ENCODE measurements at places on chromosomes 4 and X.

DNA sequence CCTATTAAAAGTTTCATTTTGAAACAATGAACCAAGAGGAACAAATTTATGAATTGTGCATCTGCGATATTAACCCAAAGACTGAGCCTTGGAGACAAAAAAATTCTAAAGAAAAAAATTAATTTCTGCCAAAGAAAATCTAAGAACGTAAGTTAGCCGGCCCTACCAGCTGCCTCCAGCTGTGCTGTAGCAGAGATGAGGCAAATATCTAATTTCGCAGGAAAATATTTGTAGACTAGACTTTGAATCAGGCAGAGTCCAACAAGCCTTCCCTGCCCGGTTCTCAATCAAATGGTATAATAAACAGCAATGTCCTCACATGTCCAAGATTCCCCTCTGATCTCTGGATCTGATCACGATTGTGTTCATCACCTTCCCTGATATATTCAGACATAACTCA lies 21.2 kb upstream of the SMIM20 start:
- DNase-seq: no peak

GRCh38 chr4:185086053-185086452 lies 57.0 kb upstream of the SLC25A4 start:
- DNase-seq: no peak

- no peak for DNase-seq
Measured at GRCh38 chr4:165986956-165987698, 114.1 kb downstream of the TLL1 start.

- DNase-seq: no peak
Measured at GRCh38 chr4:25580633-25581467, 74.8 kb upstream of the SLC34A2 start.

DNA sequence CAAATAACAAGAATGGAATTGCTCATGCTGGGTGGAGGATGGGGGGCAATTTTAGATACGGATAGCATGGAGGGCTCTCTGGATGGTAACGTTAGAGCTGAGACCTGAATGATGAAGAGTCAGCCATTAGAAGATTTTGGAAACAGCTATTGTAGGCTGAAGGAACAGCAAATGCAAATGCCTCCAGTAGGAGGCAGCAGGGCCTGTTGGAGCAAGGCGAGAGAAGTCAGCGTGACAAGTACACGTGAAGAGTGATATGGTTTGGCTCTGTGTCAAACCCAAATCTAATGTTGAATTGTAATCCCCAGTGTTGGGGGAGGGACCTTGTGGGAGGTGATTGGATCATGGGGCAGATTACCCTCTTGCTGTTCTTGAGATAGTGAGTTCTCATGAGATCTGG lies 59.3 kb upstream of the SOD3 start:
- DNase-seq: peak; percentile 14

DNA sequence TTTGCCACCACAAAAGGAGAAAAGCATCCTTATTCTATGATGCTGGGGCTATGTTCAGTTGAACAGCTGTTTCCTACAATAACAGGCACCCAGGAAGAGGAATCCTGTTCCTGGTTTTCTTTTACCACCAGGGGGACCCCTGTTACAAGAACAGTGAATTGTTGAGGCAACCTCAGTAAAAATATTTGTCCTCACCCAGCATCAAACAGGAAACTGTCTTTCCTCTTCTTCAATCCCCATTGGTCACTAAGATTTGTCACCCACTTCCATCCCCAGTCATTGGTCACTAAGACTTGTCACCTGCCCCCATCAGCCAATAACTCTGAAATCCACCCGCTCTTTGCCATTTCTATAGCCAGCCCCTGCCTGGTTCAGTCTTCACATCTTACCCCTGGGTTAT lies 143.5 kb upstream of the GALNT7 start:
- peak; percentile 71 for DNase-seq

DNA sequence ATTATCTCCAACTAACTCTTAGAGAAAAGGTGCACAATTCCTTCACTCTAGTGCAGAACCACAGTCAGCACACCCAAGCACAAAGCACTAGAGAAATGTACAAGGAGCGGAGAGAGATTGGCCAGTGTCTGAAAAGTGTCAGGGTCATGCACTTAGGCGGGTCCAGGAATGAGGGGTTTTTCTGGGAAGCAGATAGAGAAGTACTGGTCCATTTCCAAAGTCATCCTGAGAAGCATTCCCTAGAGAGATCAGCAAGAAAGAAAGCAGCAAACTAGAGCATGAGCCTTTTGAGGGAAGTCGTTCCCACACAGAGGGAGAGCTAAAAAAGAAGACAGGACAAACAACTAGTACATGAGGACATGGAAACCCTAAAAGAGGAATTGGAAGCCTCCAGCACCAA lies 168.1 kb upstream of the MAP3K15 start:
- DNase-seq: no peak

GRCh38 chrX:112450810-112451209 lies 228.9 kb downstream of the LHFPL1 start:
- no peak for DNase-seq

DNA sequence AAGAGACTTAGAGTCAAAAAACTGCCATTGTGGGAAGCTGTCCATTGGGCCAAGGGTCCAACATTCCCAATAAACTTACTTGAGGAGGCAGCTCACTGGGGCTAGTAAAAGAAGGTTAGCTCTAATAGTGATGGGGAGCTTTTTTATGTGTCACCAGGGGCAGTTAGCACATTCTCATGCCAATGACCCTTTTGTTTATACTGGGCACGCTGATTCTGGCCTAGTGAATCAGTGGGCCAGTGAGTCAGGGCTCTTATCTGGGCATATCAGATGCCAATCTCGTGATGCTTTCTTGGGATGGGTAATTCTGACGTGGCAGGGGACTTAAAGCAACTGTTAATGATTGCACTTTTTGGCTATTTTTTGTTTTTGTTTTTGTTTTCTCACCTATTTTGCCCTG lies 27.8 kb downstream of the TCEAL1 start:
- DNase-seq: no peak

- peak; percentile 78 for DNase-seq
Measured at GRCh38 chrX:14936561-14936960, 63.3 kb downstream of the MOSPD2 start.

- no peak for DNase-seq
Measured at GRCh38 chrX:40780082-40780481, 44.7 kb upstream of the MED14 start.

DNA sequence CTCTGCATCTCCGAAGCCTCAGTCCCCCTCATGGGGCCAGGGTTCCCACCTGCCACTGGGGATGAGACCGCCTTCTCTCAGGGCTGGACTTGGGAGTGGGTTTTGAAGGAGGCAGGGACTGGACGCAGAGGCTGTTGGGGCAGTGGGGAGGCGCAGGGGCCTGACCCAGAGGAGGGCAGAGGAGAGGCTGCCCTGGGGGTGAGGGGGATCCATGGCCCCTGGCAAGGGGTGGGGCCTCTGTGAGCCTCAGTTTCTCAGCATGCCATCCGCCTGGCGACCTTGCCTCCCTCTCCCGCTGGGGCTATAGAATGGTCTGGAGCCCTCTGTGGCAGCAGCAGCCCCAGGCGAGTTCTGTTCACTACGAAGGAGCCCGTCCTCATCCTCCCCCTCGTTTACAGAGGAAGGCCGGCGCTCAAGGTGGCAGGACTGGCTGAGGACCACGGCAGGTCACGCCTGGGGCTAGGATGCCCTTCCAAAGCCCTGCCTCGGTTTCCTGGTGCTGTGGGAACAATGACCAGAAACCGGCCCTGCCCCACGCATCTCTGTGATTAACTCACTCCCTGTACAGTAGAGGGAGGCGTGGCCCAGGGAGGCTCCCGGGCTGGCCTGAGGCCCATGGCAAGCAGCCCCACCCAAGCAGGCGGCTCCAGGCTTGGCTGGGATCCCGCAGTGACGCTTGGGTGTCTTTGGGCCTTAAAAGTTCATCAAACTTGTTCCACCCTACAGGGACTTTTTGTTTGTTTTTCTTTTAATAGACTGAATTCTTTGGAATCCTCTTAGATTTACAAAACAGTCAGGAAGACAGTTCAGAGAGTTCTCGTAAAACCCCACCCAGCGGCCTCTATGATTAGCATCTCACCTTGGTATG lies 16.0 kb upstream of the SH3TC1 start:
- DNase-seq: no peak

- no peak for DNase-seq
Measured at GRCh38 chr4:2907706-2908293, 55.4 kb downstream of the NOP14 start.

DNA sequence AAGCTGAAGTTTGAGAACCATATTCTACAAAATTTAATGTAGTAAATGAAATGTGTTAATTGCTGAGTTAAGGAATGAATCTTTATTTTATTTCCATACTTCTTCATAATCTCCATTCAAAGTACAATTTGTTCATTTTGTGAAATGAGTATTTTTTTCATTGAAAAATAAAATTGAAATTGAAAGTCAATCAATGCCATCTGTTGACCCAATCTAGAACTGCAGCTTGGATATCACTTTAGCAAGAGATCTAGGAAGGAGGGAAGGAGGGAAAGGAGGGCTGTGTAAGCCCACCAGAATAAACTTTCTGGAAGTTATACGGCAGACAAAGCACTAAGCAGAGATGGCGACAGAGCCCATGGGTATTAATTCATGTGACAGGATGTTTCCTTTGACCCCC lies 128.4 kb downstream of the ZMAT1 start:
- peak; percentile 0 for DNase-seq

GRCh38 chr4:36173905-36174304 lies 70.4 kb downstream of the ARAP2 start:
- DNase-seq: no peak

DNA sequence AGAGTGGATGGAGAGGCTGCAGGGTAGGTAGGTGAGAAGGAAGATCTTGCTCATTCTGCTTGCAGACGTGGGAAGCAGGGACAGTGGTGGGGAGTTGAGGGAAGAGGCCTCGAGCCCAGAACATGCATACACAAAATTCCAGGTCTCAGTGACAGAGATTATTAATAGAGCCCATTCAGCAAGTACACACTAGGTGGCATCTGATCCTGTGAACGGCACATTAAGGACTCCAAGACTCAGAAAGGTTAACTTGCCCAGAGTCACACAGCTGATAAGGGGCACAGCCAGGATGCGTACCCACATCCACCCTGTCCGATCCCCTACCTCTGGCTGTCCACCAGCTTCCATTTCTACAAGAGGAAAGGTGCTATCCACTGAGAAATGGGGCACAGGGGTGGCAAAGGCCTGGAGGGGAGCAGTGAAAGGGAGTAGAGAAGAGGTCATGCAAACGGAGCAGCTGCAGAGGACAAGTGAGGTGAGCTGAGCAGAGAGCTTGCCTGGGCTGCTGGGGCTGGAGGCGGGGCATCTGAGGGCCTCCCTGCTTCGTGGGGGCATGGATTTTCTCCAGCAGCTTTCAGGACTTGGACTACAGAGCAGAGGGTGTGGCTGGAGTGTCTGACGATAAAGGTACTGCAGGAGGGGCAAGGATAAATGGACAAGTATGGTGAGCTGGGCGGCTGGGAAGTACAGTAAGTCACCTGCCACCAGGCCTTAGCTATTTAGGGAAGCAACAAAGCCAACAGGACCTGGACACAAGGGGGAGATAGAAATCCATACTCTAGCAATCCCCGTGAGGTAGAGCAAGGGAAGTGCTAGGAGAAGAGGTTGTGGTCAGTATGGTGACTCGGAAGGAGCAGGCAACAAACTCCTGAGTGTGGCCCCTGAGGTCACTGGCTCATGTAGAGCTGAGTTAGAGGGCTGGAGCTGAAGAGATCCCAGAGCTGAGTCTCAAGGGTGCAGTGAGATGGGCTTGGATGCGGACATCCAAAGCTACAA lies 11.2 kb downstream of the IDS start:
- DNase-seq: no peak

DNA sequence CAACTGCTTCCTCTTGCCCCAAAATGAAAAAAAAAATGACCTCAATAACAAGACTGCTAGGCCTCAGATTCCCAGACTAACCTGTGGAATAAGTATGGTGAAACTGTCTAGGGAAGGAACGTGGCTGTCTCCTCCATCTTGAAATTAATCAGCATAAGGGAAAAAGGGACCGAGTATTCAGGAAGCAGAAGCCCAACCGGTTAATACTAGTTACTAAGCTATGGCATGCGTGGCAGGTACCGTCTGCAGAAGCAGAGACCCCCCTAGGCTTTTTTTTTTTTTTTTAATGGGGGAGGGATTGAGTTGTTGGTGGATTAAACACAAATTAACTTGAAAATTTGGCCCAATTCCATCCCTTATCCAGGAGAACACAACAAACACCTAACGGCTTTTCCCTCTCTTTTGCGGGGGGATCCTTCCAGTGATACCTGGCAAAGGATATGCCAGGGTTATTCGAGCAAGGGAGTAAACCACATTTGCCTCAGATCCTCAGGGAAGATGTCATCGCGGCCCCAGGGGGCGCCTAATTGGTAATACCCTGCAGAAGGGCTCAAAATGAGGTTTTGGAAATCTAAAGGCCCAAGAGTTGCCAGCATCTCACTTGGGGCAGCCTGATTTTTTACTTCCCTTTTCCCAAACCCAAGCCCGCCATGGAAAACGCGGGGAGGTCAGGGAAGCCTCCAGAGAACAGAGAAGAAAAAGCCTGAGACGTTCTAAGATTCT lies 893 bp downstream of the RLIM start:
- DNase-seq: peak; percentile 27

DNA sequence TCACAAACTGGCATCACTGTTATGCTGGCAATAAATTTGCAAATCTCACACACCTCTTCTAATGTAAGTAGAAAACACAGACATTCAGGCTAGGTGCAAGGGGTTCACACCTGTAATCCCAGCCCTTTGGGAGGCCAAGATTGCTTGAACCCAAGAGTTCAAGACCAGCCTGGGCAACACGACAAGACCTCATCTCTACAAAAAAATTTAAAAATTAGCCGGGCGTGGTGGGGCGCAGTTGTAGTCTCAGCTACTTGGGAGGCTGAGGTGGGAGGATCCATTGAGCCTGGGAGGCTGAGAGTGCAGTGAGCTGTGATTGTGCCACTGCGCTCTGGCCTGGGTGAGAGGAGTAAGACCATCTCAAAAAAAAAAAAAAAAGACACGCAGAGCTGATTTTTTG lies 83.1 kb upstream of the ENPP6 start:
- DNase-seq: no peak

DNA sequence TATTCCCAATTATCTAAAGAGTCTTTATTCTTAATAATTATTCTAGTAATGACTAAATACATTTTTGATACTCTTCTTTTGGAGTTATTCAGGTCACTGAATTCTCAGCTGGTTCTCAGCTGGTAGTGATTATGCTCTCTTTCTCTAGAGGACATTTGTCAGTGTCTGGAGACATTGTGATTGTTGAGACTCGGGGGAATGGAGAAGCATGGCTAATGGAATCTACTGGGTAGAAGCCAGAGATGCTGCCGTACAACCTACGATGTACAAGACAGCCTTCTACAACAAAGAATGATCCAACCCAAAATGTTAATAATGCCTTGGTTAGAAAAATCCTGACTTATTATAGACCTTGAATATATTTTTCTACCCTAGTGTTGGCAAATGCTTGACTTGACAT lies 149.2 kb upstream of the ANKRD50 start:
- DNase-seq: no peak

GRCh38 chr4:61507091-61507490 lies 307.0 kb downstream of the ADGRL3 start:
- no peak for DNase-seq
